CD4-positive, alpha-beta memory T cell (primary cell): ENCODE measurements at places on chromosomes 7 and 10. TPM values are rescaled to one million over a fixed set of nuclear protein-coding genes. Genes with fewer than 3 reads are reported as not detected.

The SPAG6 gene
- not detected for polyA plus RNA-seq

DNA sequence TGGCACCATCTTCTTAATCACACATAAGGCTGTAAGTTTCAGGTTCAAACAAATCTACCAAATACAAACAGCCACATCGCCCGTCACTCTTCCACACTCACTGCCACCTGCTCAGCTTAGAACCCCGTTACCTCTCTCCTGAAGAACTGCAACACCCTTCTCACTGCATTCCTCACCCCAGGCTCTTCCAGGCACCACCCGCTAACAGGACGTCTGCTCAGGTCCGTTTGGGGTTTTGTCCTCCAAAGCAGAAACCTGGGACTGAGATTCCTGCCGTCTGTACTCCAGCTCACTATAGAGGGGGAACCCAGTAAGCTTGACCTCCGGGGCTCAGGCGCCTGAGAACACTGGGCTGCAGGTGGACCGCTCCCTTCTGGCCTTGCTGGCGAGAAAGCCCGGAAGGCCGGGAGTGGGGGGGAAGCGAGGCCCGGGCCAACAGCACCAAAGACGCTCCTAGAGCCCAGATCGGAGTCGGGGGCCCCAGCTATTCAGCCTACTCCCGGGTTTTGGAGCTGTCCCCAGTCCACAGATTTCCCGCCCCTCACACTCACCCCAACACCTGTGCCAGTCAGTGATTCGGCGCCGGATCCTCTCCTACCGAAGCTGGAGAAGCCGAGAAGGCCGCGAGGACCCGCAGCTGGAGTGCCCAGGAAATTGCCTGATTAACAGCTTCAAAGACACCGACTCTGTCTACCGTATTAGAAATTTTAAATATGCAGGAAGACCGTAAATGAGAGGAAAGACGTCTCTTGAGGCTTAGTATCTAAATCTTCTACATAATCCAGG, at the start of gene AP3M1:
AP3M1 (minus strand) TSS at position 625 of the 786 bp plus-strand sequence. CDS start 12,449 bp downstream, outside the sequence.
- no peak for DNase-seq

GRCh38 chr10:6089334-6090219, 743 bp downstream of the RBM17 start:
- no peak for DNase-seq

The CABCOCO1 gene
- not detected for polyA plus RNA-seq

The BTBD16 gene
- not detected for polyA plus RNA-seq

DNA sequence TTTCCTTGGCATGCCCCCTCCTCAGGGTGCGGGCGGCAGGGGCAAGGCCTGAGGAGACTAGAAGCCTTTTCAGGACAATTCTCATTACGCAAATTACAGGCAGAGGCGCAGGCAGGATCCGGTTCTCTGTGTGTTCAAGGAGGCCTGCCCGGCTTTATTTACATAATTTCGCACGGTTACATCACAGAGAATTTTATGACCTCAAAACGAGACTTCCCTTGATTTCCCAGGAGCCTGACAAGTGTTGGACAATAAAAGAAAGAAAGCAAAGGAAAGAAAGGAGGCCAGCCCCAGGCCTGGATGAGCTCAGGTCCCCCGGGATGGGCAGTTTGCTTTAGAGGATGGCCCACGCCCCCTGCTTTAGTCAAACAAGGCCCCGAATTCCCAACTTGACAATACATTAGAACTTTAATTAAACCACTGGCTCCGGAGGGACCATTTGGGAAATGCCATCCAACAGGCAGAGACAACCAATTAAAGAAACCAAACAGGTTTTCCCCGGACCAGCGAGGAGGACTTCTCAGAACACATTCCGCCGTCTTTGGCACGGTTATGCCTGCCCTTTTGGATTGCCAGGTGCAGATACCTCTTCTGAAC, 2.9 kb downstream of the MNX1 start:
- no peak for DNase-seq

The TCF7L2 gene
- 0.16 TPM for polyA plus RNA-seq

GRCh38 chr10:103186128-103186527, 6.9 kb downstream of the NT5C2 start:
- no peak for DNase-seq

DNA sequence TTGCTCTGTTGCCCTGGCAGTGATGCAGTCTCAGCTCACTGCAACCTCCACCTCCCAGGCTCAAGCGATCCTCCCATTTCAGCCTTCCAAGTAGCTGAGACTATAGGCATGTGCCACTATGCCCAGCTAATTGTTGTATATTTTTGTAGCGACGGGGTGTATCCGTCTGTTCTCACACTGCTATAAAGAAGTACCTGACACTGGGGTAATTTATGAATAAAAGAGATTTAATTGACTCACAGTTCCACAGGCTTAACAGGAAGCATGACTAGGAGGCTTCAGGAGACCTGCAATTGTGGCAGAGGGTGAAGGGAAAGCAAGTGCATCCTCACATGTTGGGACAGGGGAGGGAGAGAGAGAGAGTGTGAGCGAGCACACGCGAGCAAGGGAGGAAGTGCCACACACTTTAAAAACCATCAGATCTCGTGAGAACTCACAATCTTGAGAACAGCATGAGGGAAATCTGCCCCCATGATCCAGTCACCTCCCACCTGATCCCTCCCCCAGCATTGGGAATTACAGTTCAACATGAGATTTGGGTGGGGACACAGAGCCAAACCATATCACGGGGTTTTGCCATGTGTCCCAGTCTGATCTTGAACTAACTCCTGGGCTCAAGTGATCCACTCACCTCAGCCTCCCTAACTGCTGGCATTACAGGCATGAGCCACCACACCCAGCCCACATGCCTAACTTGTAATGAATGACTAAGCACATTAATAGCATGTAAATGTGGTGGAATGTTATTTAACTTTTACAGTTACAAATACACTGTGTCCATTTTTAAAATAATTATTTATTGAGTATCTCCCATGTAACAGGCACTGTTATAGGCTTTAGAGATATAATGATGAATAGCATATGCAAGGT, 65.5 kb downstream of the RALA start:
- no peak for DNase-seq

The PTPRZ1 gene
- polyA plus RNA-seq = not detected

The OR13A1 gene
- polyA plus RNA-seq = 0.55 TPM

DNA sequence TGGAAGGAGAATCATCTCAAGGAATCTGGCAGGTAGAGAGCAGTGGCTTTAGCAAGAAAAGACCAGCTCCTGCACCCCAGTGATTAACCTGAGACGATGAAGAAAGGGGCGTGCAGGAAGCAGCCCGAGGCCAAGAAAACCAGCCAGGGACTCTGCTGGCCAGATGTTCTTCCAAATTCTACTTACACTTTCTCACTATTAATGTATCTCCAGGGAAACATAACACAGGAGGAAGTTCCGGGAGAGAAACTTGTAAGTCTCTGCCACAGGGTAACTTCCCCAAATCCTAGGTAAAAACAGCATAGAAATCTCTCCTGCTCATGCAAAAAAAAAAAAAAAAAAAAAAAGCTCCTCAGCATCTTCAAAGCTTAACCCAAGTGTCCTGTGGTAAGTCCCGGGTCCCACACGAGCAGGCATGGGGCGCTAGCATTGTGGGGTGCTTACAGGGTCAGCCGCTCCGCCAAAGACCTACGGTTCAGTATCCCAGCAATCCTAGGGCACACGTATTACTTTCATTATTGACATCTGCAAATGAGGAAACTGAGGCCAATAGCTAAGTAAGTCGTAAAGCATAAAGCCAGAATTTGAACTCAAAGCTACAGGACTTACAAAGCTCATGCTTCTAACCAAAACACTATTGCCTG, 97.2 kb upstream of the GNA12 start:
- DNase-seq = no peak

- no peak for DNase-seq
Measured at GRCh38 chr10:132832186-132832969, 46.4 kb upstream of the NKX6-2 start.

DNA sequence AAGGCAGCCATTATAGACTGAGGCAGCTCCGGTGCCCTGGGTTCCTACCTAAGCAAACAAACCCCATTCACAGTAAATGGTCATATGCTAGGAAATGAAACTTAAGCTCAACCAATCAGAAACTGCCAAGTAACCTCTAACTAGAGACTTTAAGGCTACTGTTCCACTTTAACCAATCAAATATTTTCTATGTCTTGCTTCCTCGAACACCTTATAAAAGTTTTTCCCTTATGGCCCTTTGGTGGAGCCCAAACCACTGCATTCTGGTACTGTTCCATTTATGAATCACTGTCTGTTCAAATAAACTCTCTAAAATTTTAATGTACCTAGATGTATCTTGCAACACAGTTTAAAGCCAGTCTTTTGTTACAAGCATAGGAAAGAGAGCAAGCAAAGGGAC, 361.1 kb downstream of the HGF start:
- no peak for DNase-seq

DNA sequence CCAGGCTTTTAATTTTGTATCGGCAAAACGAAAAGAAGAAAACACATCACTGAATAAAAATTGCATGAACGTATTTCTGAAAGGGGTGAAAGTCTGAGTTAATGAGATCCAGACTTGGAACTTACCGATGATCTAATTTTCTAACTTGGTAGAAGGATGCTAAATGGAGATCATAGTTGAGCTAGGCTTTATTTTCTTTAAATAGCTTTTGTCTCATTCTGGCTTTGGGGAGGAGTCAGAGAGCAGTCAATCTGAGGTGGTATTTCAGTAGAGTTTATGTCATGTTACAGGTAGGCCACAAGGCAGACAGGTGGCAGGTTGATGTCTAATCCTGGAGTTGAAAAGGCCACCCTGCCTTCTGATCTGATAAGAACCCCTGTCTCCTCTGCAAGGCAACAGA, 161.9 kb downstream of the KIAA1217 start:
- no peak for DNase-seq

The ZNF239 gene
- polyA plus RNA-seq = 1.6 TPM

- no peak for DNase-seq
Measured at GRCh38 chr10:51389415-51390321, 309.7 kb downstream of the CSTF2T start.

The IFIT1B gene
- not detected for polyA plus RNA-seq

- DNase-seq = no peak
Measured at GRCh38 chr10:78805176-78805575, 263.6 kb upstream of the ZMIZ1 start.

GRCh38 chr10:60883187-60883586, 60.8 kb downstream of the RHOBTB1 start:
- DNase-seq = no peak

DNA sequence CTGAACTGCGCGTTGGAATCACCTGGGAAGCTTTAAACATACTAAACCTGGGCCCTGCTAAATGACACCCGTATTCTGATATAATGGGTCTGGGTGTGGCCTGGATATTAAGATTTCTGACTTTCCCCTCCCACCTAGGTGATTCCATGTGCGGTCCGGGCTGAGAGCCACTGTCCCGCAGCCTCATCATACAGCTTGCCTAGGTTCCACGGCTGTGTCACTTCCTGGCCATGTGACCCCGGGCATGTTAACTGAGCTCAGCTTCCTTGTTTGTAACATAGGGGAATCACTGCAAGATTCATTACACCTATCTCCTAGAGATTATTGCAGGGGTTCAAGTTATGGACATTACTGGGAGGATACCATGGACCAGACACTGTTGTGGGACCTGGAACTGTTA, 472.7 kb upstream of the GALNT17 start:
- DNase-seq = no peak

DNA sequence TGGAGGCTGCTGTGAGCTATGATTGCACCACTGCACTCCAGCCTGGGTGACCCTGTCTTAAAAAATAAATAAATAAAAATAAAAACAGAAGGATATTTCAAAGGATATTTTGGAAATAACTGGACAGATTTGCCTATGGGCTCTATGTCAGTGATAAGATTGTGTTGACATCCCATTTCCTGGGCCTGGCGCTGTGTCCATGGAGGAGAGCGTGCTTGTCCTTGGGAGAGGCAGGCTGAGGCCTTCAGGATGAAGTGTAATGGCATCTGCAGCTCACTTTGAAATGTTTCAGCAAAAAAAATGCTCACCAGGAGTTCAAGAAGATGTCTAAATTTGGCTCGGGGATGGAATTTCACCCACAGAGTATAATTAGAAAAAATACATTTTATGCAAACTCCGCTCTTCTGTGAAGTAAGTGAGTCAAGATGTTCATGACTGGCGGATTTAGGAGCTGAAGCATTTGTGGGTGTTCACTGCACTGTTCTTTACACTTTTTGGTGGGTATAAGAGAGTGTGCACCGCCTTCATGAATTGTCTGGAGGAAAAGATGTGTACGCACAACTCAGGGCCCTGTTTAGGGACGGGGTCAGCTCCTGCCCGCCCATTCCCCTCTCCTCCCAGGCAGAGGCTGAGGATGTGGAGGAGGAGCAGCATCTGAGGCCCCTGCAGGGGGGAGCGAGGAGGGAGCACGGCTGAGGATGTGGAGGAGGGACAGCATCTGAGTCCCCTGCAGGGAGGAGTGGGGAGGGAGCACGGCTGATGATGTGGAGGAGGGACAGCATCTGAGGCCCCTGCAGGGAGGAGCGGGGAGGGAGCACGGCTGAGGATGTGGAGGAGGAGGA, 18.5 kb upstream of the FOXL3 start:
- DNase-seq = no peak

DNA sequence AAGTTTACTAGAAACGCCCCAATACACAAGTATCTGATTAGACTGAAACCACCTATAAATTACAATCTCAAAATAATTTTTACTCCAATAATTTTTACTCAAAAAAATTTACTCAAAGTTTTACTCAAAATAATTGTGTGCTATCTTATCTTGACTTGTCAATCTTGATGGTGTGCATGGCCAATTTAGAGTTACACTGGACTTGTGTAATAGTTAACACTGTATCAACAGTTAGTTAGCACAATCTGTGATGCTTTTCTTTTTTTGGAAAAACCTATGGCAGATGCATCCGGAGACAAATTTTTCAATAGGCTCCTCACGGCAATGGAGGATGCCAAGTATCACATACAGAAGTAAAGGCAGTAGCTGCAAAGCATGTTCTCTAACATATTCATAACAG, 24.9 kb downstream of the LMOD2 start:
- no peak for DNase-seq

DNA sequence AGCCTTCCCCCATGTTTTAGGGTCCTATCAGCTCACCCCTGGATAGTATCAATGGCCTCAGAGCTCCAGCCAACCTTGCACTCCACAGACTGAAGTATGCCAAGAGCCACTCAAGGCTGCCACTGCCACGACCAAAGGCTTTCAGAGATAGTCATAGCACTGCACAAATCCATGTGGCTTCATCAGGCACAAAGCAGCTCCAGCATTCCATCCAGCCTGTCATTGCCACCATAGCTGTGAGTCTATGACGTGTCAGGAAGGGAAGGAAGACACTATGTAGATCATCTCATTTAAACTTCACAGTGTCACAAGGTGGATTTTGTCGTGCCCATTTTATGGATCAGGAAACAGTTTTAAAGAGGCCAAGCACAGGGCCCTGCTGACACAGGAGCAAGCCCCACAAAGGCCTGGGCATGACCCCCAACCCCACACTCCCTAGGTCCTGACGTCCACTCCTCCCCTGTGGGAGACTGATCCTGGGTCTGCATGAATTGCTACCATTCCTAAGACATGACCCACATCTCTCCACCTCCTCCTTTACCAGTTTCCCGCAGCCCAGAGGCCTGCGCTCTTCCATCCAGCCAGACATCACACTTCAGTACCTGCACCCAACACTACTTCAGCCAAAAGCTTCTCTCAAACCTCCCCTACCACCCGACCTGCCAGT, 119.4 kb downstream of the DIP2C start:
- no peak for DNase-seq
